Activated T-cell treated with anti-CD3 and anti-CD28 coated beads for 1 hour (primary cell): ENCODE measurements at places on chromosomes 6 and 20.

GRCh38 chr20:63366390-63367365, 5.5 kb upstream of the CHRNA4 start:
- no peak for DNase-seq

DNA sequence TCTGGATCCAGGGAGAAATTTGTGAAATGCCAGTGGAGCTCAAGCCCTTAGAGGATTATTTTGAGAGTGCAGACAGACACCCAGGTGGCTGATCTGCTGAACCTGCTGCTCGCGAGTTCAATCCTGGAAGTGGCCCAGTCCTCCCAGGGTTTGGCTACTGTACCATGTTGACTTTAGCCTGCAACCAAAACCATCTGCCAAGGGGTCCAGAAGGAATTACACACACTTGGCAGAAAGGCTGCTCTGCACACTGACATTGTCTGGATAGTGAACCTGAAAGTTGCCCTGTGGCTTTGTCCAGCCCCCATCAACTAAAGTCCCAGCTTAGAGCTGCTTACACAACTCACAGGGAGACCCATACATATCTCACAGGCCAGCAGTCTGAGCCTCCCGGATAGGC, 21.6 kb upstream of the PI3 start:
- DNase-seq: no peak

GRCh38 chr6:13286181-13286580, 42.2 kb downstream of the TBC1D7 start:
- DNase-seq: no peak

DNA sequence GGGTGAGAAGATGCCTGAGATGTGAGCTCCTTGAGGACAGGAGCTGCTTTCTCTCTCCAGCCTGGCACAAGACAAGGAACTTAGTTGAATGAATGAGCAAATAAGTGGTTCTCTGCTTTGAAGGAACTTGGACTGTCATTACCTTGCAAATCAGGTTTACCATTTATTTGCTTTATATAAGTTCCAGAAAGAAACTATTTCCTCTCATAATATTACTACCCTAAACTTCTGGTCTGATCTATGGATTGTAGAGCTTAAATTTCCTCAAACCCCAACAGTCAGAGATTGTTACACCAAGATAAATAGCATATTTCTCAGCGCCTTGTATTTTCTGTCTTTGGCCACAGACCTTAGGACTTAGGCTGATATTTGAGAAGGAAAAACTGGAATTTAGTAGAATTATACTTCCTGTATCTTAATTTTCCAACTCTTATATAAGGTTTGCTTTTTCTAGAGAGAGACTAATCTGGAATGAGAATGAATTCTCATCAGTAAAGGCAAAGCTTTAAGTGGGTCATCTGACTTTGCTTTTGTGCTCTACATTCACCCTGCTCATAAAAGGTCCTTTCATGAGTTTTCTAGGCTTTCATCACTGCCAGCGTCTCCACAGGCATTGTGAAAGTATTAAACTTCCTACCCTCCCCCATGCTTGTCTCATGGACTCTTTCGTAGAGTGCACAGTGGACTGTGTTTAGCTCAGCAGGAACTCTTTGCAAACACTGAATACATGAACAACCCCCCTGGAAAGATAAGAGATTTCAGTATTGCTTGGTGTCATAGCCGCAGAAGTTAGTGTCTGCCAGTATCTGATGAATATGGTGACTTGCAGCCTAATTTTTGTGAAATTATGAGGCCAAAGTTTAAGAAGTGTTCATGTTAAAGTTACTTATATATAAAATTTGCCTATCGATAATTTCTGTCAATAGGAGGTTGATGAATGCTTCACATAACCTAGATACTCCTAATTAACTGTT, 74.0 kb downstream of the PTPRA start:
- no peak for DNase-seq

DNA sequence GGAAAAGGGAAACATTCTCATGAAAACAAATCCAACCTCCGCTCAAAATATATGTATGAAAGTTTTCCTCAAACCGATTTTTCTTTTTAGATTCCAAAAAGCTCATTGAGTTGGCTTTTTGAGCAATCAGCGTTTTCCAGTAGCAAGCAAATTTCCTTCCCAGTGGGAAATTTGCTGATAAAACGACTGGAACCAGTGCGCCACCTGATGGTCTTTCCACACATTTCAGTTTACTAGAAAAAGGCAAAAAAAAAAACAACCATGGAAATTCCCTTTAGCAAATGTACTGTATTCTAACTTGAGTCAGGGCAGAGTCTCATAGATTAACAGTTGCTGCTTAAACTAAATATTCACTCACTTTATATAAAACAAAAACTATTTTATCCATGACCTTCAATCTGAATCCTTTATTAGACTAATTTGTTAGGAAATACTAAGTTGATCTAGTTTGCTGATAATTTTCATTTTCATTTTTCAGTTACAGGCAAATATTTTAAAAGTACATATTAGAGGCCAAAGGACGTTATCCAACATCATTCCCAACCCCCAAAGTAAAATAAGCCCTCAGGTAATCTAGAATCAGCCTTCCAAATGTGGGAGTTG, 271.5 kb downstream of the FOXA2 start:
- DNase-seq: no peak

GRCh38 chr6:168355716-168356522, 36.3 kb upstream of the DACT2 start:
- DNase-seq: no peak

DNA sequence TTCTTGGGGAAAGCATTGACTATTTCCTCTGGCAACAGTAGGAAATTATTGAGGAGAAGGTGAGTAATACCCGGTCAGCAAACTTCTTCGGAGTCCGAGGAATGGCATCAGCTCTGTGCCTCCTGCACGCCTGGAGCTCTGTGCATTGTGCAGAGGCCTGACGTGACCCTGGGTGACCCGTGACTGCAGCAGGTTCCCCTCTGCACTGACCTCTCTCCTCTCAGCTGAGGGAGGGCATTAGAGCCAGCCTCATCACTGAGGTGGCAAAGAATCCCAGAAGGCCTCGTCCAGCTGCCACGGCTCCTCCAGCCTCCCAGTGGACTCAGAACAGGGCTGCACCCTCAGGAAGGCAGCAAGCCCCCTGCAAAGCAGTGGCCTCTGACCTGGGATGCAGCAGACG, 502.9 kb downstream of the CD83 start:
- no peak for DNase-seq

- no peak for DNase-seq
Measured at GRCh38 chr6:116016846-116017545, 43.7 kb downstream of the FRK start.

GRCh38 chr6:3770023-3770720, 18.7 kb upstream of the PXDC1 start:
- DNase-seq: no peak
